COR-L47 (cell line): ENCODE measurements at places on chromosomes 6 and 20.

DNA sequence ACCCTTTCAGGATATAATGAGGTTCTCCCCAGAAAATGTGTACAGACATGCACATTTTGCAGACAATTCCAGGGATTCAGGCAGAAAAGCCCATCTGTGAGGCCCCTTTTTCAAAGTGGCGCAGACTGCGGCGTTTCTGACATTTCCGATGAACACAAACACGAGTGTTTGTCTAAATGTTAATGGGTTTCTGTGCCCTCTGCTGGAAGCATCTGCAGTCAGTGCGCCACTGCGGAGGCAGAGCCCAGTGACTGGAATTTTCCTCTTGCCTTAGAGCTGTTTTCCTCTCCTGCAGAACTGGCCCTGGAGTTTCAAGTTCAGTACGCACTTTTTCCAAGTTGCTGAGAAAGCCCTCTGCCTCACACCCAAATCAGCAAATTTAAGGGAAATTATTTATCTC, 15.3 kb downstream of the ANKRD60 start:
- peak; percentile 38 for DNase-seq

- DNase-seq: no peak
Measured at GRCh38 chr6:132712366-132712765, 1.5 kb downstream of the VNN1 start.

GRCh38 chr20:11003341-11003740, 329.5 kb upstream of the JAG1 start:
- no peak for DNase-seq

- DNase-seq: no peak
Measured at GRCh38 chr6:33018904-33019303, 9.5 kb upstream of the HLA-DOA start.

DNA sequence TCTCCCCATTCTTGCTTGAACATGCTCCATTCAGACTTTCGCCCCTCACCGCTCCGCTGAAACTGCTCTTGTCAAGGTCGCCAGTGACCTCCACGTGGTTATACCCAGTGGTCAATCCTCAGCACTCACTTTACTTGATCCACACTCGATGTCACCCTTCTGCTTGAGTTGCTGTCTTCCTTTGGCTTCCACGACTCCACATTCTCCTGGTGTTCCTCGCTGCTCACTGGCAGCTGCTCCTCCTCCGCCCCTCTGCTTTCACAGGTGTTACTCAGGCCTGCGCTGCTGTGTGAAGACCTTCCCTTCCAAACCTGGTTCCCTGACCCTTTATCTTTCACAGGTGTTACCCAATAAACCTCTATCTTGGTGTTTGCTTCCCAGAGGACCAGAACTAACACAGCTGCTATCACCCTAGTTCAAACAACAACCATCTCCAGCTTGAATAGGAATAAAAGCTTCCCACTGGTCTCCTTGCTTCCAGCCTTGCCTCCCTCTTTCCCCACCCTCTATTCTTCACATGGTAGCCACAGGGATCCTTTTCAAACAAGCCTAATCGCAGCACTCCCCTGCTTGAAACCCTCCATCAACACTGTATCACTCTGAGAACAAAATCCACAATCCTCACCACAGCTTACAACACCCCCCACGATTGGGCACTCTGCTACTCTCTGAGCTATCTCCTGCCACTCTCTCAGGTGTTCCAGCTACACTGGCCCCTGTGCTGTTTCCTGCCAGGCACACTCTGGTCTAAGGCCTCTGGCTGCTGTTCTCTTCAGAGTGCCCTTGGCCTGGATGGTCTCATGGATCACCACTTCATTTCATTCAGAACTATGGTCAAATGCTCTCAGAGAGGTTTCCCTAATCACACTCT, 10.7 kb downstream of the PPIL1 start:
- DNase-seq: peak; percentile 78
